ENCODE measurements at places on chromosomes 7 and 10.

DNA sequence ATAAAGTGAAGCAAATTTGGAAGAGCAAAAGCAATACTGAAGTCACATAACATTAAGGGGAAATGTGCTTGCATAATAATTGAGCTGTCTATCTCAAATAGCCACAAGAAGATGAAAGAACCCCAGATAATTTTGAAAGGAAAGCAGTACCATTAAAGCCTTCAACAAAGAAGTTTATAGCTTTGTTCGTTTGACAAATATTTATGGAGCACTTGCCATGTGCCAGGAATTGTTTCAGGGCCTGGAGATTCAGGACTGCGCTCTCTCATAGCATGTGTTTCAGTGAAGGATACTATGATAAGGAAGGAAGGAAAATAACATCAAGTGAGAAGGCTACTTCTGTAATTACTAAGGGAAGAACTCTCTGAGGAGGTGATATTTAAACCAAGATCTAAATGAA, 212.3 kb upstream of the CSTF2T start:
- no peak for DNase-seq

GRCh38 chr10:63666836-63667383, 145.7 kb downstream of the REEP3 start:
- no peak for DNase-seq

GRCh38 chr7:132771301-132771730, 195.0 kb upstream of the PLXNA4 start:
- no peak for DNase-seq

- DNase-seq, result no peak
Observed at GRCh38 chr10:77699080-77699645, 61.6 kb upstream of the KCNMA1 start.

DNA sequence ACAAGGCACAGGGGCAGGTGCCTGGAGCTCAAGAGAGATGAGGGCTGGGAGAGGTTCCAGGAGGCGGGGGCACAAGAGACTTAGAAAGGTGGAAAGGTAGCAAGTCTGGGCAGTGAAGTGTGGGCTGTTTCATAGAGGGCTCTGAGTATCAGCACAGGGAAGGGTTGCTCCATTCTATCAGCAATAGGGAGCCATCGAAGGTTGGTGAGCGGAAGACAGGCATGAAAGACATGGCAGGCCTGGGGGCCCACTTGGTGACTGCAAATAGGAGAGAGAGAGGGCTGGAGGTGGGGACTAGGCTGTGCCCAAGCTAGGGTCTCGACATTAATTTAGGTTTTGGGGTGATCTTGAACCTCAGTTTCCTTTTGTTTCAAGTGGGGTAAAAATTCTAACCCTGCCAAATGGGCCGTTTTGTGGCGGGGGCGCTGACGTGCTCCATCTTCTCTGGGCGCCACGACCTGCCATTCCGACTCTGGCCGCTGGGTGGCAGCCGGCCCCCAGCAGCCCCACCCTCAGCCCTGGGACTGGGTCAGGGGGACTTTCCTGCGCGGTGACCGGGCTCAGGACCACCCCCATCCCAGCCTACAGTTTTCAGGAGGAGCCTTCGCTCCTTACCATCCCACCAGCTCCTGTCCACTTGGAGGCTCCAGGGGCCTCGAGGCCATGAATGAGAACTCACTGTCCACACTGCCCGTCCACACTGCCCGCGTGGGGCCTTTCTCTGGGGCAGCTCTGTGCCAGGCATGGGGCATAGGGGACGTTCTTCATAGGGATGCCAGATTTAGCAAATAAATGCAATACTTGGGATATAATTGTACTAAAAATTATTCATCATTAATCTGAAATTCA, 37.2 kb upstream of the PCBD1 start:
- DNase-seq, result peak; percentile 13

DNA sequence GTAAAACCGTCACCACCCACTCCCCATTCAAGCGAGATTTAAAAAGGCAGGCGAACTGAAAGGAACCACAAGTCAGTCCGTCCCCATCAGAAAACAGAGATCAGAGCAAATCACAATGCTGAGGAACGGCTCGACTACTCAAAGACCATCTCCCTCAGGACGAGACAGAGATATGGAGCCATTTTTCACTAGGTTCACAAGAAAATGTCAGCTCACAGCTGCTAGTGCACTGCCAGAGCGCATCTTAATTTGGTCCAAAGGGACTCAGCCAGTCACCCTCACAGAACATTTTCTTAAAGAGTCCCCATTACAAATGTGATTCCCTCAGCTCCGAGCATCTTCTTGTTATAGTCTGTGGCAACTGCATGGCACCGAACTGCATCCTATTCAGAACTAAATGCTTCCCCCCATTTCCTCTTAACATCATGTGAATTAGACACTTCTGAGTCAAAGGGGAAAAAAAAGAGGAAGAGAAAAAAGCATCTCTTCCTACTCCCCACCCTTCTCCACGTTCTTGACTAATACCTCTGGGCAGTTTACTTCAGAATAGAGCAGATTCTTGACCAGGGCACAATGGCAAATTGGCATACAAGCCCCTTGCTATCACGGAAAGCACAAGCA, 683.9 kb downstream of the MAGI2 start:
- DNase-seq, result peak; percentile 33

- DNase-seq, result no peak
Observed at GRCh38 chr10:53403688-53404087, 631.1 kb upstream of the MBL2 start.

- no peak for DNase-seq
Observed at GRCh38 chr7:38299275-38299931, 26.0 kb upstream of the TARP start.

DNA sequence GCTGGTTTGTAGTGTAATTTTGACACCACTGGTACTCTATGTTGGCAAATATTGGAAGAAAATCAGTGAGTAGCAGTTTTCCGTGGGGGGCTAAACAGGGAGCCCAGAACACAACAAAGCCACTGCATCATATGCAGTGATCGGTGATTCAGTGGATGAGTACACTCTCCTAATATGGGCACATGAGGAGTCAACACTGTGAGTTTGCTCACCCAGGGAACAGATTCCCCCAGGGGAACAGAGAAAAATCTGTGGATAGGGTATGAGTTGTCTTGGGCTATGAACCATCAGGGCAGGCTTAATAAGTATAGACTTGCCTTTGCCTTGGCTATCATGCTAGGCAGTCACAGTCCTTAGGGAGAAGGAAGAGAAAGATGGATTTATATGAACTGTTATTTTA, 227.7 kb upstream of the SEMA3E start:
- DNase-seq, result no peak

GRCh38 chr7:141586878-141587277, 35.7 kb downstream of the AGK start:
- no peak for DNase-seq

DNA sequence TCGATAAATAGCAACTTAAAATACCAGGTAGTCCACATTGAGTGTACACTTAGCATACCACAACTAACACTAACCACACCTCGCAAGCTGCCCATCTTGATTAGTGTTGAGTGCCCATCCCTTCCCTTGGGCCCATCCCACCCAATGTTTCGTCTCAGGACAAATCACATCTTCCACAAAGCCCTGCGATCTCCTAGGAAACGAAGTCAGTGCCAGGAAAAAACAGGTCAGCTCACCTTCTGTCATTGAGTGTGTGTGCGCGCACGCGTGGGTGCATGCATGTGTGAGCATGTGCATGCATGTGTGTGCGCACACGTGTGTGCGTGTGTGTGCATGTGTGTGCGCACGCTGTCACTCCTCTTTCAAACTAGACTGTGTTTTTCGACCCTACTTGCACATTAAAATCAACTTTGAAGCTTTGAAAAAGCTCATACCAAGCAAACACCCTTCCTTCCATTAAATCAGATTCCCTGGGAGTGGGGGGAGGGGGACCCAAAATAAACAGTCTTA, 48.8 kb upstream of the OPALIN start:
- DNase-seq, result no peak

DNA sequence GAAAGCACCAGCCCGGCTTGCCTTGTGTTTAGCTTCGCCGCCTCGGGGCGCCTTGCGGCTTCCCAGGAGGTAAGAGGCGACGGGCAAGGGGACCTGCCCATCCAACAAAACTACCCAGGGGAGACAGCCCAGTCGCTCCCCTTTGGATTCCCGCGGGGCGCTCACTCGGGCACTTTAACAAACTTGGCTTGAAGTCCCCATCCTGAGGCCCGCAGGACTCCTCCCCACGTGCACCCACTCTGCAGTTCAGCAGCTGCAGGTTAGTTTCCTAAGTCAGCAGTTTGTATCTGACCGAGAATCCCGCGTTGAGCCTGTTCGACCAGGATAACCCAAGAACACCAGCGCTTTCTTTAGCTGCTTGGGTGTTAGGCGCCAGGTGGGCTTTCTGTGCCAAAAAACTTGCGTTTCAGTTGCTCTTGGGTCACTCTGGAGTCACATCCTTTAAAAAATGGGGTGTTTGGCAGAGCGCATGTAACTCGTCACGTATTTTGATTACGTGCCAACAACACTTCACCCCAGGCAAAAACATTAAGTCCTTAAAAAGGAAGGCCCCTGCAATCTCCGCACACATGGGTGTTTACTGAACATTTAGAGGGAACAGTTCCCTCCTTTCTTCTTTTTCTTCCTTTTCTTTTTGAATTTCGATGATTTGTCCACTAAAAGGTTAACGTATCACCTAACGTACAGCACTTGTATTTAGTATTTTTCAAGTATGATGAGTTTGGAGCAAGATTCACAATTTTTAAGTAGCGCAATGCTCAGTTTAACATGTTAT, 876 bp downstream of the DNAH11 start:
- DNase-seq, result peak; percentile 76

GRCh38 chr10:22992075-22992474, 64.2 kb downstream of the ARMC3 start:
- peak; percentile 10 for DNase-seq

DNA sequence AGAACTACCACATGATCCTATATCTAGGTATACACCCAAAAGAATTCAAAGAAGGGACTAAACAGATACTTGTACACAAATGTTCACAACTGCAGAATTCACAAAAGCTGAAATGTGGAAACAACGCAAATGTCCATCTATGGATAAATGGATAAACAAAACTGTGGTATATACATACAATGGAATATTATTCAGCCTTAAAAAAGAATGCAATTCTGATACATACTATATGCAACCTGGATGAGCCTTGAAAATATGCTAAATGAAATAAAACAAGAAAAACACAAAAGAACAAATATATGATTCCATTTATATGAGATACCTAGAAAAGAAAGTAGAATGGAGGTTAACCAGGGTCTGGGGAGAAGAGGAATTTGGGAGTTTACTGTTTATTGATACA, 7.2 kb downstream of the FAM133B start:
- DNase-seq, result no peak

GRCh38 chr7:98187138-98187502, 24.1 kb upstream of the BHLHA15 start:
- no peak for DNase-seq

DNA sequence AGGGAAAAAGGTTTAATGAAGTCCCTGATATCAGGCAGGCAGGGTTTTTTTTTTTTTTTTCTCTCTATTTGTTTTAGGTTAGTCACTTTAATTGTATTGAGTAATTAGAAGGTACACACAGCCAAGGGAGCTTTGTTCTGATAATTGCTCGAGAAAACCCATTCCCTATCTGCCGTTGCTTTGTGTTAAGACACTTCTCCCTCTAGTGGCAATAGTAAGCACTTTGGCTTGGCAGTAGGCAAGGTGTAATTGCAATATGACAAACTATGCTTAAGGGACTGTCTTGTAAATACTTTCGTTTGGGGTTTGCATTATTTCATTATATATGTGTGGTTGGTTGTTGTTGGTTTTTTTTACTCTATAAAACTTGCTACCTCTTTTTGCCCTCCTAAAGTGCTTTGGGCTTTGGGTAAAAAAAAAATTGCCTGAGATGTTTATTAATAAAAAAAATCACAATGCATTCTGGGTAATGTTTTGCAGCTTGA, 113.4 kb downstream of the BTRC start:
- DNase-seq, result peak; percentile 89

DNA sequence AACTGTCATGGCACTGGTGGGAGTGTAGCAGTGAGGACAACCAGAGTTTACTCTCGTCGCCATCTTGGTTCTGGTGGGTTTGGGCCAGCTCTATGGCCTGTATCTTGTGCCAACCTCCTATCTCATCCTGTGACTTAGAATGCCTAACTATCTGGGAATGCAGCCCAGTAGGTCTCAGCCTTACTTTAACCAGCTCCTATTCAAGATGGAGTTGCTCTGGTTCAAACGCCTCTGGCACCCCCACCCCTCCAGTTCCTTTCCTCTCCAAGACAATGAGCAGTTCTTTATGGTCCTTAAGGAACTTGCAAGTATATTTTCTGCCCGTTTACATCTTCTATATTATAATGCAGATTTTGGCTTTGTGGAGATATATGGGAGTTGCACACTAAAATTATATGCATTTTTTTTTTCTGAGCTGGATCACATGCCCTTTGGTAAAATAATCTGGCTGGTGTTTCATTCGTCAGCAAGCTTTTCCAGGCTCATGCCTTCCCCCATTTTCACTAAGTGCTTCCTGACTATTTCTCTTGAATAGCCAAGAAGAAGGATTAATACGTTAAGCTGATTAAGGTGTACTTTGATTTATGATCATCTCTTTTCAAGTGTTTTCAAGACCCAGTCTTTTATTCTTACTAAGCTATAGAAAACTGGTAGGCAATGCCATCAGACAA, 11.2 kb upstream of the WIPF3 start:
- no peak for DNase-seq

DNA sequence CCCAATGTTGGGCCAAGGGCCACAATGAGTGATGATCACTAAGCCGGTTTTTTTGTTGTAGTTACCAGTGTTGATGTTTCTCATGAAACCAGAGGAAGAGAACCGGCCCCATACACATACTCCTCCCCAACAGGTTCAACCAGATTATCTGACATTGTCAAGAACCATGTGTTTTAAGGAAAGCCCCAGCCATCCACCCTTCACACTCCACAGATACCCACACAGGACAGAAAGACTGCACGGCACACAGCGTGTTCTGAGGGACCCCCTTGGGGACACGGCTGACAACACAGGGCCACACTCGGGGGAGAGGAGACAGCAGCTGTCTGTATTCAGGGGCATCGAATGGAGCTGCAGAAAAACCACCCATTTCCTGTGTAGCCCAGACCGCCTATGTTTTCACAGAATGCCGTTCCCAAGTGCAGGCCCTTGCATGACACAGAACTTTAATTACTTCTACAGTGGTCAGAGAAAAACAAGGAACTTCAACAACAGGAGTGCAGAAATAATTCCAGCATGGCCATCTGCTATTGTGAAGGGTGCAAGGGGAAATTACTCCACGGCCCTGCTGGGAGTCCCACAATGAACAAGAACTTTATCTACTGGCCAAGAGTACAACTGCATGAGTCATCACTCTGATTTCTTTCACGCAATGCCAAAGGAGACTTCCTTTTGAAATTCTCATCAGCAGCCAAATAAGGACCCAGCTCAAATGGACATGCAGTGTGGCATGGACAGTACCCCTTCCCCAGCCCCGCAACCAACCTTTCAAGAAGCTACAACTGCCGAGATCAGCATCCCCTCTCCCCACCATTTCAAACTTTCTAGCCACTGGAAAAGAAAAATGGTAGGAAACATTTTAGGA, 2.3 kb downstream of the KLF6 start:
- peak; percentile 2 for DNase-seq
